MM.1S (cell line): ENCODE measurements at places on chromosomes 3 and 15.

- DNase-seq, result peak; percentile 84
Measured at GRCh38 chr15:50879016-50879617, 29.4 kb upstream of the AP4E1 start.

GRCh38 chr15:57064033-57064432 lies 145.6 kb downstream of the TCF12 start:
- DNase-seq, result no peak

DNA sequence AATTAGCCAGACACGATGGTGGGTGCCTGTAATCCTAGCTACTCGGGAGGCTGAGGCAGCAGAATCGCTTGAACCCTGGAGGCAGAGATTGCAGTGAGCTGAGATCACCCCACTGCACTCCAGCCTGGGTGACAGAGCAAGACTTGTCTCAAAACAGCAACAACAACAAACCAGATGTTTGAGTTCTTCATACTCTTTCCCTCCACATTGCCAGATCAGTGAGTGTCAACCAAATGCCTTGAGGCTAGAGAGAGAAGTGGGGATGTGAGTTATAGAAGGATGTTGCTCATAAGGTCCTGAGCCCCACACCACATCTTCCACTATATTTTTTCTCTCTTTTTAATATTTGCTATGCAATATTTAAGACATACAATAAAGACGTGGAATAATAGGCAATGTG lies 19.8 kb downstream of the MAPKBP1 start:
- no peak for DNase-seq

DNA sequence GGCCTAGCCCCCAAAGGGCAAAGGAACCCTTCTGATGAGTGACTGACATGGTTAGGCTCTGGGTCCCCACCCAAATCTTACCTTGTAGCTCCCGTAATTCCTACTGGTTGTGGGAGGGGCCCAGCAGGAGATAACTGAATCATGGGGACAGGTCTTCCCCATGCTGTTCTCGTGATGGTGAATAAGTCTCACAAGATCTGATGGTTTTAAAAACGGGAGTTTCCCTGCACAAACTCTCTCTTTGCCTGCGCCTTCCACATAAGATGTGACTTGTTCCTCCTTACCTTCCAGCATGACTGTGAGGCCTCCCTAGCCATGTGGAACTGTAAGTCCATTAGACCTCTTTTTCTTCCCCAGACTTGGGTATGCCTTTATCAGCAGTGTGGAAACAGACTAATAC lies 16.9 kb downstream of the TKT start:
- DNase-seq, result no peak

- no peak for DNase-seq
Measured at GRCh38 chr15:38551720-38552648, 12.6 kb downstream of the RASGRP1 start.

DNA sequence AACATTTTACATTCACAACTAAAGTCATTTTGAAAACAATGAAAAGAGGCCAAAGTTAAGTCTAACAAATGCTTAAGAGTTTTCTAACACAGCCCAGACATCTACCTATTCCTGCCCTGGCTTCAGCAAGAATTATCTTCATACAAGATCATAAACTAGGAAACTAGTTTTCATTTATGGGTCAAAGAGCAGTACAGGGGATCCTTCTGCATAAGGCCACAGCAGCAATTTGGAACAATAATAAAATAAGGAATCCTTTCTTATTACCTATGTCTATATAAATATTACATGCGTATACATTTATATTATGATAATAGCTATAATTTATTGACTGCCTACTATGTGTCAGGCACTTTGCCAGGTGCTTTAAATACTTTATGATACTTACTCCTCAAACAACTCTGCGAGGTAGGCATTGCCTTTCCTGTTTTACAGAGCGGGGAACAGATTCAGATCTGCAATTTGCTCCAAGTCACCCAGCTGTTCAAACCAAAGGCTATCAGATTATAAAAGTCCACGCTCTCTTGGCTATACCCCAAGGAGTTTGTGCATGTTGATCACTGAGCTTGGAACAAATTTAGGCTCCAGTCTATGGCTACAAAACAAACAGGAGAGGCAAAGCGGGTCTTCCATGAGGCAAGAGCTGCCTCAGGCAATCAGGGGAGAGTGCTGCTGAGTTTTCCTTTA lies 196.4 kb downstream of the RORA start:
- DNase-seq, result no peak

DNA sequence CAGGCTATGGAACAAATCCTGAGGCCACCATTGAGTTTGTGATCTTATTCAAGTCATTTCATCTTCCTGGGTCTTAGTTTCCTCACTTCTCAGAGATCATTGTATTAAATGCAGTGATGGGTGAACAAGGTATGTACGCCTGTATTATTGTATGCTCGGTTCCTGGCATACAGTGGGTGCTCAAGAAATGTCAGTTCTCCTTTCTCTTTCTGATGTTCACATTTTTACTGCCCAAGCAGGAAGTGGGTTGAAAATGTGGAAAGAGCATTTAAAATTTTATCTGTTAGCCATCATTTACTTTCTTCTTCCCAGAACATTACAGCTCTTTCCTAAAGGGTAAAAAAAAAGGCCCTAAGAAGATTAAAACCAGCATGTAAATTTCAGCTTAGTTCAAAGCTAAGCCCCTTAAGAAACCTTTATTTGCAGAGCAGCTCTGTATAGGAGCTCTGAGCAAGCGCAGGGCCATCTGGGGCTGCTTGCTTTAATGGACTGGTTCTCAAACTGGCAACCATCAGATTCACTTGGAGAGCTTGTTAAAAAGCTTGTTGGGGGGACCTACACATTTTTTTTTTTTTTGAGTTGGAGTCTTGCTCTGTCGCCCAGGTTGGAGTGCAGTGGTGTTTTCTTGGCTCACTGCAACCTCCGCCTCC lies 179.4 kb downstream of the CHST2 start:
- no peak for DNase-seq

GRCh38 chr3:89380016-89380415 lies 272.6 kb downstream of the EPHA3 start:
- DNase-seq, result no peak

- no peak for DNase-seq
Measured at GRCh38 chr3:78993375-78993774, 774.4 kb downstream of the ROBO1 start.

- no peak for DNase-seq
Measured at GRCh38 chr15:43545426-43545825, 28.0 kb downstream of the MAP1A start.

GRCh38 chr15:52220937-52221660 lies 29.9 kb upstream of the GNB5 start:
- peak; percentile 25 for DNase-seq

- no peak for DNase-seq
Measured at GRCh38 chr3:136612512-136612911, 139.7 kb downstream of the STAG1 start.

DNA sequence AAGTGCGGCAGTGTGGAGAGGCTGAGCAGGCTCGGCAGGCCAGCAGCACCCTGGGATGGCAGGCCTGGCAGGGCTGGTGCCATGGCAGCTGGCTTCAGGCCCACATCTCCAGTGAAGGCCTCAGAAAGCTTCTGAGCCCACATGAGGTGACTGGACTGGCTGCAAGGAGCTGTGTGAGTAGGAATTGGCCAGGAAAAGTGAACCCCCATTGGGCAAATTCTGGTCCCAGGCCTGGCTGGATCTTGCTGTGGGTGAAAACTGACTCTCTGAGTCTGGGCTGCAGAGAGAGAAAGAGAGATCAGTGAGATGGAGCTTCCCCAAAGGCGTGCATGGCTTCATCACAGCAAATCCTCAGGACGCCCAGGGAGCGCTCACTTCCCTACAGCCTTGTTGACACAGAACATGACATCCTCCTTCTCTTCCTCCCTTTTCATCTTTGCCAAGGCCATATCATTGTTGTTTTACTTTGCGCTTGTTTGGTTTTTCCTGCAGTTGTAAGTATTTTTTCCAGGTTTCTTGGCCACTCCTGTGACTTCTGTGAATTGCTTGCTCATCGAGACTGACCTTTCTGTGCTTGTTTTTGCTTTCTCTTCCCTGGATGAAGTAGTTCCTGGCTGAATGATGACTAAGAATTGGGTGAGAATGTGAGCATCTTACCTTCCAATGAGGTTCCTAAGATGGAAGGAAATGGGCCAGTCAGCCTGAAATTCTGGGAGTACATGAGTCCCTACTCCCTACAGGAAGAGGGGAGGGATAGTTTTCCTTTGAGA lies 299.1 kb downstream of the TLE3 start:
- DNase-seq, result no peak

- no peak for DNase-seq
Measured at GRCh38 chr15:77627067-77627466, 5.6 kb downstream of the LINGO1 start.

DNA sequence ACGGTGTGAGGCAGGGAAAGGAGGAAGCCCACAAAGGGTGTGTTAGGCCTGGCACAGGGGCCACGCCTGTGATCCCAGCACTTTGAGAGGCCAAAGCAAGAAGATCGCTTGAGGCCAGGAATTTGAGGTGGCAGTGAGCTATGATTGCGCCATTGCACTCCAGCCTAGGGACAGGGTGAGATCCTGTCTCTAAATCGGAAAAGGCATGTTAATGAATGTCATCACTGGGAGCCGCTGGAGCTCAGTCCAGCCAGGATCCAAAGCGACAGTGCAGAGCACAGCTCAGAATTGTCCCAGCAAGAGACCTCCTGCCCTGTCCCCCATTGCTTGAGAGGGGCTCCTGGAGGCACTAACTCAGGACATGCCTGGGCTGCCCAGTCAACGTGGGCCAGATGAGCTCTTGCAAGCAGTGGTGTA lies 15.0 kb upstream of the FBLN2 start:
- DNase-seq, result no peak

- DNase-seq, result no peak
Measured at GRCh38 chr15:33971811-33972210, 3.5 kb downstream of the CHRM5 start.

- peak; percentile 59 for DNase-seq
Measured at GRCh38 chr15:64246364-64247189, 83.8 kb upstream of the PPIB start.
